ENCODE measurements at places on chromosomes 2 and 18.

- DNase-seq = no peak
These were observed 80.8 kb upstream of the LCLAT1 start for GRCh38 chr2:30366199-30366691.

GRCh38 chr2:68091439-68092034 lies 28.7 kb upstream of the C1D start:
- DNase-seq = no peak

DNA sequence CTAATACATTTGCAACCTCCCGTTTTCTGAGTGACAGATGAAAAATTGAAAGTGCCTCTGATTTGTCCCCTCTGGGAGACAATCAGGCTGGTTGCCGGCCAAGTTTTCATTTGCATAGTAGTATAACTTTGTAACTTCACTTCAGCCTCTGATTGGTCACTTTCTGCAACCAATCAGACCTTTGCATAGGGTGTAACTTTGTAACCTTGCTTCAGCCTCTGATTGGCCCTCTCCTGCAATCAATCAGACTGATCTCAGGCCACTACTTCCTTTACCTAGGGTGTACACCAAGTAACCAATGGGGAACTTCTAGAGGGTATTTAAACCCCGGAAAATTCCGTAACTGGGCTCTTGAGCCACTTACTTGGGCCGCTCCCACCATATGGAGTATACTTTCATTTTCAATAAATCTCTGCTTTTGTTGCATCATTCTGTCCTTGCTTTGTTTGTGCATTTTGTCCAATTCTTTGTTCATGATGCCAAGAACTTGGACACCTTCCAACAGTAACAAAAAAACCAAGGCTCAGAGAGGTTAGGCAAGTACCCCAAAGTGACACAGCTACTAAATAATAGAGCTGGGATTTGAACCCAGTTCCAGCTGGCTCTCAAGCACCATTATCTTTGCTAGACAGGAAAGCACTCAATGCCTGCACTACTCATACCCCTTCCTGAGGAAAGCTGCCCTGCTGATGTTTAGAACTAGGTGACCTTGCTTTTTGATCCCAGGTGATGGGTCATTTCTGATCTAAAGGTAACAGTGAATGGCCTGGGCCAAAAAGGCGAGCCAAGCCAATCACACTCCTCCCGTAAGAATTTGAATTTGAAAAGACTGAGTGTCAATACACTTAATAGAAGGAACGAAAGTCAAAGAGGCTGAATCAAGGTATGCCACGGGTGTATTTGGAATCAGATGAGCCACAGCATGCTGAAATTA lies 10.9 kb upstream of the MYOM1 start:
- DNase-seq = no peak

DNA sequence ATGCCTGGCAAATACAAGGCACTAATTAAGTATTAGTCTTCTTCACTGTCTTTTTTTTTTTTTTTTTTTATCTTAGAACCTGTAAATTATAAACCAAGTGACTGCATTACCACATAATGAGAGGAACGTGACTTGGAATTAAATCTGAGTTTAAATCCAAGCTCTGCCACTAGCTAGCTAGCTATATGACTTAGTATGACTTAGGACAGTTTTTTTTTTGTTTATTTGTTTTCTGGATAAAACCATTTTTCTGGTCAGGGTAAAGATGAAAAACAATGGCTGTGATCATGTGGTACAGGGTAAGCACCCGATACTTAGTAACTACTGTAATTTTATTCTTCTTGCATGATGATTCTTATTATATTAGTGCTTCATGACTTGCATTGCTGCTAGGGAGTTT lies 191.8 kb upstream of the LRRTM1 start:
- DNase-seq = no peak

GRCh38 chr2:27638709-27639108 lies 9.9 kb downstream of the GPN1 start:
- DNase-seq = no peak

DNA sequence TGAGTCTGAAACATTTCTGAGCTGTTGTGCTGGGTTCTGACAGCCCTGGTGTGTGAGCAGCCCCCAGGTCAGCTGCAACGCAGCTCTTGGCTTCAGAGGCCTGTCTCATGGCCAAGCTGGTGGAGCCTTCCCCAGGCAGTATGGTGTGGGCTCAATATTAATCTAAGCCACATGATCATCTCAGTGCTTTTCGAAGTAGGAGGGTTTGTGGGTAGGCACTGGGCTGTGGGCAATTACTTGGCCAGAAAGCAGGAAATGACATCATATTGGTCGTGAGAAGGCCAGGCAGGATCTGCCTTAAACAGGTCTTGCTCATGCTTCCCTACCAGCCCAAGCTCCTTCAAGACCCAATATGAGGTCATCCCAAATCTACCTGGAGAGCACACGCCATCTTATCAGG lies 26.9 kb downstream of the LOXHD1 start:
- no peak for DNase-seq

GRCh38 chr18:51251625-51252024 lies 54.1 kb upstream of the MEX3C start:
- DNase-seq = no peak

DNA sequence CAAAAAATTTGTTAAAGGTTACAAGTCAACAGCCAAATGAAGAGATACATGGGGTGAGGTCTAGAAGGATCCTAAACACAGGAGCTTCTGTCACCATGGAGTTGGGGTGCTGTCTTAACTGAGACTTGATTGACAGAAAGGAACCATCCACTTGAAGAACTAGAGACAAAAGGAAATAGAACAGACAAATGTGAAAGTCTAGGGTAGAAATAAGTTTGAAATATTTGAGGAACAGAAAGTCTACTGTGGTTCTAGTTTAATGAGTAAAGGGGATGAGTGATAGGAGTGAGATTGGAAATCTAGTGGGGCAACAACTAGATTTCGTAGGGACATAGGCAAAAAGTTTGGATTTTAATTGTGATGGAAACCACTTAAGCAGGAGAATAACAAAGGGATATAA lies 18.7 kb downstream of the RBBP8 start:
- DNase-seq = no peak

- peak; percentile 21 for DNase-seq
These were observed 1.1 kb downstream of the HK2 start for GRCh38 chr2:74834792-74835755.

DNA sequence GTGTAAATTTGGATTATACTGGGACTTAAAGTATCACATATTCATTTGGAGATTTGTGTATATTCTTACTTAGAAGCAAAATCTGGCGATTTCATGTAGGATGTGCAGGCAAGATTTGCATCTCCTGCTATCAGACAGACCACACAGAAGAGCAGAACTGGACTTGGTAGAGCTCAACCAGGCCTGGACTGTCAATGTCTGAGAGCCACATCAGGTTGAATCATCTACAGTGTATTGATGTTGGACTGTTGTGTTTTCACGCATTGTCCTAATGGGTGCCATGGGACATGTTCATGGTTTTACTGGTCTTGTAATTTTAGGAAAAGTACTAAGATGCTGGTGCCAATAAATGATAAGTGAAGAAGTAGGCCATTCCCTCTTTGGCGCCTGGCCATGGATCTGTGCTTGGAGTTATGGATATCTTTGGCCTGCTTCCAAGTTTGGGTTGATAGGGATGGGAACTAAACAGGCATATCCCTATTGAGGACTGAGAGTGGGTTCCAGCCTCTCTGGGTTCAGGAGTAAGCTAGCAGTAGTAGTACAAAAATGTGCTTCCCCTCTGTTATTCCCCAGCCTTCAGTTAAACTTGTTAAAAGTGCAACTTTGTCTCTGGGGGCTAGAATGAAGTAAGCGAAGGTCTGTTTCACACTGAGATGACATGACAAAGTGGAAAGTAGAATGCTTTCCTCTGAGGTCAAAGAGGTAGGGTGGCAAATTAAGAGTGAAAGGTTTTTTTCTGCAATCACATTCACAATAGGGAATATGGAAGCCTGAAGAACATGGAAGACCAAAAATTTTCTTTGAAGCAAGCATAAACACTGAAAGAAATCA lies 49.2 kb upstream of the NEMP2 start:
- DNase-seq = no peak

DNA sequence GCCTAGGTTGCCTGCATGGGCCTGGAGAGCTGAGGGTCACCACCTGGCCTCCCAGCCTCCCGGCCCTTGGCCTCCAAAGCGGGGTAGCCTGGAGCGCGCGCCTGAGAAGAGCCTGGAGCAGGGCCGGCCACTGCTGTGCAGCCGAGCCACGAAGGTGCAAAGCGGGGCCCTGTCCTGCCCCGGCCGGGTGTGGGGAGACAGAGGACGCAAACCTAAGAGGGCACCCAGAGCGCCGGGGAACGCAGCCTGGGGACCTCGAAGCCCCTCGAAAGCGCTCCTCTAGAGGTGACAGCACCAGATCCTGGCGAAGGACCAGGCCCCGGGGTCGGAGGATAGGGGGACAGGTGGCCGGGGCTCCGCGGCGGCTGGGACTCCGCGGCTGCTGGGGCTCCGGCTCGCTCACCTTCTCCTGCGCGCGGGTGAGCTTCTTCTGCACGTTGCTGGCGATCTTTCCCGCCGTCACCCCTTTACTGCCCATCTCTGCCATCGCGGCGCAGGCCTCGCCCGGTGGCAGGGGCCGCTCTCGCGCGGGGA lies 430 bp downstream of the BIN1 start:
- peak; percentile 54 for DNase-seq

- no peak for DNase-seq
These were observed 377.2 kb downstream of the SOX11 start for GRCh38 chr2:6069381-6069780.

GRCh38 chr2:177264209-177264692 lies 276 bp downstream of the NFE2L2 start:
- DNase-seq = no peak

GRCh38 chr2:5319493-5319892 lies 372.7 kb upstream of the SOX11 start:
- DNase-seq = no peak

DNA sequence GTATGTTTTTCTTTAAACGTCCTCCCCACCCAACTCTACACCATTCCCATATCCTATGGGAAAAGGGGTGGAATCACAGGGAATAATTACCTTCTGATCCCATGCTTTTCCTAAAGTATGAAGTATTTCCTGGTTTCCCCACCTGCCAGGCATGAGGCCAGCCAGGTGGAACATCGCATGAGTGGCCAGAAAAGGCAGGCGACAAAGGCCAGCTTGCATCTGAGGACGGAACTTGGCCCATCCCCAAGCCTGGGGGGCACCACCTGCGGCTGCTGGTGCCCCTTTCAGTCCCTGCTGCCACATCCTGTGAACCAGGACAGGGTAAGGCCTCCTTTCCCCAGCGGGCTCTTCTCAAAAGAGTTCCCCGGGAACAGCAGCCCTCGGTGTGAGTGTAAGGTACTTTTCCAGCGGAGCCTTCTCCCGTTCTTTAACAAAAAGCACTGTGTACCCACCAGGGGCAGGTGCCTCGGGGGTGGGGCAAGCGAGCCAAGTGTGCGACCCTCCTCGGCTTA lies 1.2 kb upstream of the ERFE start:
- no peak for DNase-seq

- DNase-seq = no peak
These were observed 325.6 kb downstream of the SOX11 start for GRCh38 chr2:6017736-6018286.

DNA sequence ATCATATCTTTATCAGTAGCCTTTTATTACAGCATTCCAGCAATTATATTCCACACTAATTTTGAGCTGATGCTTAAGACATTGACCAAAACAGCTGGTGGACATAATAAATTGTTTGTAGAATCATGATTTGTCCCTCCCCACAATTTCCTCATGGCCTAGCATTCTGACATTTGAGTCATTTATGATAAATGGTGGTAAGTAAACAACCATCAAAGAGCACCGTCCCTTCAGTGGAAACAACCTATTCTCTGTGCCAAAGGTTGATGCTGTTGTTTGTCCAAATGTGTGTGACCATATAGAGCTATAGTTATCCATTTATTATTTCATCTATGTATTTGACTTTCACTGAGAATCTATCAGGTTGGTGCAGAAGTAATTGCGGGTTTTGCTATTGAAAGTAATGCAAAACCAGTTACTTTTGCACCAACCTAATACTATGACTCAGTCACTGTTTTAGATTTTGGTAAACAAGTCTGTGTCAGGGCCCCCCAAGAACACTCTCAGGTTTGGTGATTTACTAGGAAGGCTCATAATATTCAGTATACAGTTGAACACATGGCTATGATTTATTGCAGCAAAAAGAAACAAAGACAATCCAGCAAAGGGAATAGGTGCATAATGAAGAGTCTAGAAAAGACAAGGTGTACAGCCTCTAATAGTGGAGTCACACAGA lies 608.7 kb upstream of the REG3G start:
- DNase-seq = no peak

DNA sequence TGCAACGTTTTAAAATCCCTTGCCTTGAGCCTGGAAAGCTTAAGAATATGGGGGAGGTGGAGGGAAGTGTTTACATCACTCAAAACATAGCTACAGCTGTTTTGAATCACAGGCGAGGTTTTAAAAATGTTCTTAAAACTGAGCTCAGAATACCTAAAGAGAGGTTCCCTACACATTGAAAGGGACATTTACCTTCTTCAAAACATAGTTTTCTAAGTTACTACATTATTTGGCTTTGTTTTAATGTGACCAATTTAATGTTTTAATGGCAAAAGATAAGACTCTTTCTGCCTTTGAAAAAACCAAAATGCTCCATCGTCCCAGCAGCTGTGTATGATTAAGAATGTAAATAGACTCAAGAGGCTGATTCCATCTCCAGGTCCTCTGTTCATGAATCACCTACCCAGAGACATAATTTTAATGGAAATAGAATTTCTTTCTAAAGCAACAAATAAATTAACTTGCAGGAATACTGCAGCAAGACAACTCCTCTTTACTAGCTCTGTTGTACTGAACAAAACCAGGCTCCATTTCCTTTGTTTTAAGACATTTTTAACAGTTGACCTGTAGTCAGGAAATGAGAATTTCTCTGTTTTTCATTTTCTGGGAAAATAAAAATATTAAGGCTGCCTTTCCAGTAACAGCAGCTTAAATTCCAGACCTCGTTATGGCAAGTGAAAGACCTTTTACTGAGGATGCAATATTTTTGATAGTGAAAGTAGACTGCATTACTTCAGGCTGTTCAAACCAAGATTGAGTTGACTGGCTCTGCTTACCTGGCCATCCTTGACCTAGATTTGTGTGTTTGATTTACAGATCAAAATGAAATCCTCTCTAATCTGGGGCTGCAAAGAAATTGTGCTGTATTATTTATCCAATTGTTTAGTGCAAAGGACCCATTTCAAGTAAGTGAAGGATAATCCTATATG lies 33.7 kb upstream of the WDR75 start:
- DNase-seq = no peak

DNA sequence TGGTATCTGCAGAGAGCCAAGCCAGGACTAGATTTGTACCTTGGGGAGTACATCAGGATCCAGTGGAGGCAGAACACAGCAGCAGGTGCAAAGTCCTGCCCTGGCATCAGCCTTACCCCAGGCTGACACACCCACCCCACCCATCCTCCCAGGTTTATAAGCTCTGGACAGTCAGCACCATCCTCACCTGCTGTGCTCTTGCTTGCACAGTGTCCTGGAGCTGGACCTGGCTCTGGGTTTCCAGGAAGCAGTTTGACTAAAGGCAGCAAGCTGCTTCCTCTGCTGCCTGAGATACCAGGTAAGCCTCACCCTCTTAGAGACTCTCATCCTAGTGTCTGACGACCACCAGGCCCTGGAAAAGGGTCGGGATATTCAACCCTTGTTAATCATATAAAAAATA lies at the start of gene SULT1C3:
SULT1C3 (plus strand) TSS at position 183 of the 400 bp plus-strand sequence. CDS start 7,227 bp downstream, outside the sequence.
- DNase-seq = no peak

All from head of caudate nucleus (tissue), 42 donors.